ENCODE measurements at places on chromosomes 2 and 18. TPM values are rescaled to one million over a fixed set of nuclear protein-coding genes. Genes with fewer than 3 reads are reported as not detected.

DNA sequence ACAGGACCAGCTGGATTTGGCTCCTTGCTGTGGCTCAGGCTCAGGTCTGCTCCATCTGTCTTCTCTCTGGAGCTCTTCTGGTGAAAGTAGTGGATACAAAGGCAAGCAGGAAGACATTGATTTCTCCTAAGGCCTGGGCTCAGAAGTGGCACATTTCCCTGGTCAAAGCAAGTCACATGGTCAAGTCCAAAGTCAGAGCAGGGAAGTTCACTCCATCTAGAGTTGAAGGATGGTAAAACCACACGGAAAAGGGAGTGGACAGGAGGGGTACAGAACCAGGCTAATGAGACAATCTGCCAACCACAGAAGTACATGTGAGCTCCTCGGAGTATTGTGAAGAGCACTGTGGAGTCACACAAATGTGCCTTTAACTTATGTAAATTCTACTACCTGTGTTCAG, 66.1 kb downstream of the MARCO start:
- DNase-seq, result peak; percentile 36

- DNase-seq, result no peak
Measured at GRCh38 chr2:113228351-113228750, 50.4 kb downstream of the PAX8 start.

GRCh38 chr18:7772510-7772888, 205.4 kb downstream of the PTPRM start:
- no peak for DNase-seq

DNA sequence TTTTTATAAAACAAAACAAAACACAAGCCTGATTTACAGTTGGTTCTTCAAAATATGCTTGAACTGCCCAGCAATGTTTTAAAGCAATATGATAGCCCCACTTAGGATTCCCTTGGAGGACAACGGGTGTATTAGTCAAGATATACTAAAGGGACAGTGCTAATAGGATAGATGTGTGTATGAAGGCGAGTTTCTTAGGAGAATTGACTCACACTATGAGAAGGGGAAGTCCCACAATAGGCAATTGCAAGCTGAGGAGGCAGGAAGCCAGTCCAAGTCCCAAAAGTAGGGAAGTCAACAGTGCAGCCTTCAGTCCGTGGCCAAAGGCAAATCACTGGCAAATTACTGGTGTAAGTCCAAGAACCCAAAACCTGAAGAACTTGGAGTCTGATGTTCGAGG, 167.9 kb downstream of the CBLN2 start:
- DNase-seq, result no peak

GRCh38 chr18:12839057-12839525, 44.9 kb downstream of the PTPN2 start:
- DNase-seq, result peak; percentile 86

The CCDC195 gene
- not detected for polyA plus RNA-seq

The SLC4A5 gene
- 0.10 TPM for polyA plus RNA-seq

The IKZF2 gene
- polyA plus RNA-seq, result 0.12 TPM

The CYS1 gene
- polyA plus RNA-seq, result not detected
